Smooth muscle cell of the umbilical artery (primary cell): ENCODE measurements at places on chromosomes 6 and 20. TPM values are rescaled to one million over a fixed set of nuclear protein-coding genes. Genes with fewer than 3 reads are reported as not detected.

SNAP25 gene
- total RNA-seq: 4.6 and 5.6 TPM in 2 replicates

THBS2 gene
- 1,449 and 1,500 TPM in 2 replicates for total RNA-seq

DCDC2 gene
- total RNA-seq: not detected in 2 replicates

PRPF6 gene
- 58.2 and 72.9 TPM in 2 replicates for total RNA-seq

TAB2 gene
- 26.7 and 43.0 TPM in 2 replicates for total RNA-seq

RIMS4 gene
- not detected in 2 replicates for total RNA-seq

HLA-A gene
- total RNA-seq: 462 and 651 TPM in 2 replicates

GHRH gene
- total RNA-seq: not detected in 2 replicates

DDX43 gene
- total RNA-seq: 0.59 and 1.8 TPM in 2 replicates

PRSS16 gene
- 0.18 TPM in 1 of 2 replicates, not detected in the other for total RNA-seq
